ENCODE measurements at places on chromosomes 7 and 10.

DNA sequence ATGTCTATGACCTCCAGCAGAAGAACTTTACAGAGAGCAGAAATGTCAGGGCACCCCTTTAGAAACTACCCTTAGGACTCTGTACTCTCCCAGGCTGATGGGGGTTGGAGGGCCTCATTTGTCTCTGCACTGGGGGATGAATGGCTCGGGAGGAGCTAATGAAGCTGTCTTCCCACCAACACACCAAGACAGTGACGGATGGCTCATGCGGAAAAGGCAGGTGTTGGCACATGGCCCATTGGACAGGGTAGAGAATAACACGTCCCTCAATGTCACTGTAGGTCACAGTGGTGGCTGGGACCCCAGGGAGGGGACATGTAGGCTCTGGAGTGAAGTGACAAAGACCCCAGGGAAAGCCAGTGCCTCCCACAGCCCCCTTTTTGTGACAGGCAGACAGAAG, 64.0 kb upstream of the PCBD1 start:
- DNase-seq: no peak

GRCh38 chr10:125521721-125522680, 161.0 kb downstream of the TEX36 start:
- no peak for DNase-seq

DNA sequence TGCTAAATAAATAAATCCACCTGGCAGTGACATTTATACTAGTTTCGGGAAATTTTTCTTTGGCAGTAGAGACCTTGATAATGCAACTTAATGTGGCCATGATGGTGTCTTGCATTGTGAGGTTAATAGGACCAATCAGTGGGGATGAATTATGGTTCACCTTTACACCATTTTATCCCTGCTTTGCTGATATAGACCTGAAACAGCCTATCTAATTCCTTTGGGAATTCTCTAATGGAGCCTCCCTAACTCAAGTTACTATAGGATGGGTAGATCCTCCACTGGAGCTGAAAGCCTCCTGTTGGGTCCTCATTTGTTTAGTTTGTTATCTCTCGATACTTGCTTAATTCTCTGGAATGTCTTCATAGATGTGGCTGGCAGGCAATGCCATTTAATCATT, 276.7 kb downstream of the CNTNAP2 start:
- DNase-seq: no peak

GRCh38 chr10:66639371-66639770, 286.5 kb upstream of the LRRTM3 start:
- DNase-seq: no peak

GRCh38 chr7:83178796-83179195, 16.1 kb upstream of the PCLO start:
- no peak for DNase-seq

DNA sequence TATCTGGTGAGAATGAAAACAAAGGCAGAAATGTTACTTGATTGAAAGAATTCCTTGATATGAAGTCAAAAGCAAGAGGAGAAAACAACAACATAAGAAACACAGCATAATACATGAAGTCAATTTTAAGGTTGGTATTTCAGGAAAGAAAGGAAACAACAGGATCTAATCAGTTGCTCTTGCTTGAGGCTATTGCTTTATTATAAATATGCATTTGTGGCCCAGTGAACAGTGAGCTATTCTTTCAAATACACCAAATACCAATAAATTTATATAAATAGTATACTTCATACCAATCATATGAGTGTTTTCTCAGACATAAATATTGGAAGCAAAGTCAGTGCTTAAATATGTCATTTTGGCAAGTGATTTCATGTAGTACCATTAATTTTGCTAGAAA, 806.6 kb downstream of the NXPH1 start:
- DNase-seq: no peak

- DNase-seq: no peak
Measured at GRCh38 chr7:157097569-157097968, 41.2 kb upstream of the UBE3C start.

GRCh38 chr7:135993950-135994349, 16.8 kb upstream of the MTPN start:
- no peak for DNase-seq

- no peak for DNase-seq
Measured at GRCh38 chr10:130226012-130226411, 89.8 kb downstream of the GLRX3 start.

- DNase-seq: no peak
Measured at GRCh38 chr10:124158592-124158991, 65.2 kb upstream of the CHST15 start.

- DNase-seq: no peak
Measured at GRCh38 chr7:132553031-132553430, 23.2 kb downstream of the PLXNA4 start.

DNA sequence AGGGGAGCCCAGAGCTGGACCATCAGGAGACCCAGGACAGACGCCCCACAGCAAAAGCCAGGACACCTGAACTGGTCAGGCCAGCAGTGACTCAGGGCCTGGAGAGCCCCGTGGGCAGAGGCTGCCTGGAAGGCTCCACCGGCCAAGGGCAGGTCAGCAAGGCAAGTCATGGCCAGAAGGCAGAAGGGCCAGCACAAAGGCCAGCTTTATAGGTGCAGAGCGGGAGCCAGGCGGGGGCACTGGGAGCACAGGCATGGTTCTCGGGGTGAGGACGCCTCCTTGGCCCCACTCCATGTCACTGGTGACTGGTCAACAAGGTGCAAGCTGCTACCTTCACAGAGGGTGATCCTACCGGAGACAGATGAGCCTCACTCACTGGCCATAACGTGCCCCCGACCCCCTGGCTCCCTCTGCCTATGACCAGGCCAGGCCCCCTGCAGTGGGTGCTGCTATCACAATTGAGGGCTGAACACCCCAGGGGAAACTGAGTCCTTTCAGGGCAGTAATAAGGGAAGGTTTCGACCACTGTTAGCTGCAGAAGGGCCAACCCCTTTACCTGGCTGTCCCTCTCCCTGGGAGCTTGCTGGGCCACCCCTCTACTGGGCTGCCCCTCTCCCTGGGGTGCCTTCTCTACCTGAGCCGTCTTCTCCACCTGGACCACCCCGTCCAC, 317.4 kb downstream of the PTPRN2 start:
- DNase-seq: no peak

DNA sequence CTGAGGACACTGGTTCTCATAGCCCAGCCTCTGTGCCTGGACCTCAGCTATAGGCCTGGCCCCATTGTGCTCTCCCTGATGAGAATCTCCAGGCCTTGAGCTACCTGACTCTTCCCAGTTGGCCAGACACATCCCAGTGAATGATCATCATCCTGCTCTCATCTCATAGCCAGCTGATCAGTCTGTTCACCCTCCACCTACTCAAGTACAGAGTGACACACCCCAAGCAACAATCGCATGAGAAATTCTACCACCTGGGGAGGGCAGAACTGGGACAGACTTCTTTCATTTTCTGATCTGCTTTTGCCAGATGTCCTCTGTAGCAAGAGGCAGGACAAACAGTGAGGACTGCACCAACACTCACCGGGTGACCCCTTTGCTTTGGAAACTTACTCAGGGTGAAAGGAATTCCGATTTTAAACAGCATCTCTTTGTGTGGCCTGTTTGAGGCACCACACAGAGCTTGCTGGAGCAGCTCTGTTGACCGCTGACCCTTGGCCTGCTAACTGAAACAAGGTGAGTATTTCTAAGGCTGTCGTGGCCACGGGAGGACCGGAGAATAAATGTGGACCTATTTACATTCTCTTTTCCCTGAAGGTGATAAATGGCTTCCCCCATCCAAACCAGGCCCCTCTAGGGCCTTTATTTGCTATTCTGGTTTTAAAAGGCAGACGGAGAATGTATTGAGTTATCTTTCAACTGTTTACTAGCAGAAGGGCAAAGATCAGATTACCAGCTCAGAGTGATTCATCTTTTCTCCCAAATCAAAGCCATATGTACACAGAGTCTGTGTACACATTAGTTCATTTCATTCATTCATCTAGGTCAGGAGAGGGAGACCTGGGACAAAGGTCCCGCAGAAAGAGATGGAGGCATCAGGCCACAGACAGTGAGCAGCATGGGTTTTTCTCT, 181.4 kb upstream of the TNS3 start:
- peak; percentile 39 for DNase-seq

DNA sequence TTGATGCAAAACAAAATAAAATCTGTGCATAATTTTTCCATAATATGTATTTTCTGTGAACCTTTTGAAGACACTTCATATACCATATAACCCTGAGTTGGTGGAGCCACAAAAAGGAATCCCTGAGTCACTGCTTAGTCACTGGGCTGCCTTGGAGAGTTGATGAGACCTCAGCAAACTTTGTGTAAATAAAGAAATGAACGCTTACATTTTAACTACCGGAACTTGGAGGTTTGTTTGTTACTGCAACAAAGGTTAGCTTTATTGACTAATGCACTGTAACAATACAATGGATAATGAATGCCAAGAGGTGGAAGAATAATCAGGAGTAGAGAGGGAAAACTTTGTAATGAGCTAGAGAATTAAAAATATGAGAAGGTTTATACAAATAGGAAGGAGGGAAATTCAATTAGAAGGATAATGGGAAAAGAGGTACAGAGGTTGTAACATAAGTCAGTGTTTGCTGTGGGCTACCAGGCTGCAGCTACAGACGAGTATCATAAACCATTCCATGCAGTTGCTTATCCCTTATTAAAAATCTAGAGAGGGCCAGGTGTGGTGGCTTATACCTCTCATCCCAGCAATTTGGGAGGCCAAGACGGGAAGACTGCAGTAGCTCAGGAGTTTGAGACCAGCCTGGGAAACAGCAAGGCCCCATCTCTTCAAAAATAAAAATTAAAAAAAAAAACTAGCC, 1042.1 kb downstream of the TYW1 start:
- DNase-seq: no peak

DNA sequence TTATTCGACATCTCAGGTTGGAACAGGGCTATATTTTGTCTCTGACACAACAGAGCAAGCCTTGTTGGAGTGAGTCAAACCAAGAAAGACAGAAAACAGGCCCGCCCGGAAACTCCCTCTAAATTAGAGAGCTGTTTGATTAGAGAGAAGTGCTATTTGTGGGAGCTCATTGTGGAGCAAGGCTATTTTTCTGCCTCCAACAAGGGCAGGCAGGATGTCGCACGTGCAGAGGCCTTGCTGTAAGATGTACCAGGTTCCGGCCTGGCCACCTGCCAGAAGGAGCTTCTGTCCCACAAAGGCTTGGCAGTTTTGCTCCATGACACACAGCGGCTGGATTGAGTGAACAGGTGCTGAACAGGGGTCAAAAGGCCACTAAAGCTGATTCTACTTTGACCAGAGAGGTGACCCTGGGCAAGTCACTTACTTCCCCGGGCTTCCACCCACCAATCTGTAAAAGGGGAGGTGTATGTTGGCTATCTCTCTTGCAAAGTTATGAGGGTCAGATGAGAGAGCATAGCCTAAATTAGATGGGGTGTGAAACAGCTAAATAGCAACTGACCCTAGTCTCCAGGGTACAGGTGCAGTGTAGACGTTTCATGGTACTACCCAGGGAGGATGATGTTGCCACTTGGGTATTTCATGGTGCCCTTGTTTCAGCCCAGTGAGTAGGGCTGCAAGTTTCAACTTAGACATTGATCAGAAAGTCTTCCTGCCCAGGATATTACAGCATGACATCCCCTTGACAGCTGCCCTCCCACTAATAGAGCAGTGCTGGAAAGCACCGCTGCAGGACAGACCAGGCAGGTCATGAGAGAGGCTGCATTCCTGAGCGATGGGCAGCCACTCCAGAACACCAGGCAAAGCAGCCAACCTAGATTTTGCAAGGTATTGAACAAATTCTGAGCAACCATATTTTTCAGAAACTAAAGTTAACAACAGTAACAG, 62.0 kb downstream of the VSTM4 start:
- DNase-seq: no peak

GRCh38 chr7:20269726-20270125, 52.5 kb upstream of the MACC1 start:
- DNase-seq: no peak

DNA sequence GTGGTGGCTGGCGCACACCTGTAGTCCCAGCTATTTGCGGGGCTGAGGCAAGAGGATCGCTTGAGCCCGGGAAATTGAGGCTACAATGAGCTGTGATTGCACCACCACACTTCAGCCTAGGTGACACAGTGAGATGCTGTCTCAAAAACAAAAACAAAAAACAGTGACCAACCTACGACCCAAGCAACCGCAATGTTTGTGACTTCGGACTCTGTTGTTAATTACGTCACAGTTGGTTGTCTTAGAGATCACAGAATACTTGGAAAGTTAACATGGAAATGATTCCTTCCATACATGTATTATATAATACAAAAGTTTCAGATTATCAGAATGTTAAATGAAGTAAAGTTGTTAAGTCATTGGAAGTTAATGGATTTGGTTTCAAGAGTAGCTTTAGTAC, 106.2 kb downstream of the REEP3 start:
- no peak for DNase-seq

- DNase-seq: no peak
Measured at GRCh38 chr7:85457911-85458310, 271.1 kb upstream of the SEMA3D start.

- DNase-seq: no peak
Measured at GRCh38 chr10:61454541-61454940, 1.4 kb upstream of the TMEM26 start.

- no peak for DNase-seq
Measured at GRCh38 chr7:157739031-157739430, 402.2 kb downstream of the DNAJB6 start.

- no peak for DNase-seq
Measured at GRCh38 chr10:2882628-2883027, 184.7 kb upstream of the PFKP start.

DNA sequence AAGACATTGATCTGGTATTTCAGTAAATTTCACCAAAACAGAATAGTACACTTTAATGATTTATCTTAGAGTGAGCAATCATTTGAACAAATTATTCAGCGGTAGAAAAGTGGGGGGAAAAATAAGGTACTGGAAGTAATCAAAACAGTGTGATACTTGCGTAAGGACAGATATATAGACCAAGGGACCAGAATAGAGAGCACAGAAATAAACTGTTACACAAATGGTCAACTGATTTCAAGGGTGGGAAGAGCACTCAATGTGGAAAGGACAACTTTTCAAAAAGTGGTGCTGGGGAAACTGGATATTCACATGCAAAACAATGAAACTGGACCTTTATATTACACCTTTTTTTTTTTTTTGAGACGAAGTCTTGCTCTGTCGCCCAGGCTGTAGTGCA, 119.9 kb downstream of the NRBF2 start:
- DNase-seq: no peak

DNA sequence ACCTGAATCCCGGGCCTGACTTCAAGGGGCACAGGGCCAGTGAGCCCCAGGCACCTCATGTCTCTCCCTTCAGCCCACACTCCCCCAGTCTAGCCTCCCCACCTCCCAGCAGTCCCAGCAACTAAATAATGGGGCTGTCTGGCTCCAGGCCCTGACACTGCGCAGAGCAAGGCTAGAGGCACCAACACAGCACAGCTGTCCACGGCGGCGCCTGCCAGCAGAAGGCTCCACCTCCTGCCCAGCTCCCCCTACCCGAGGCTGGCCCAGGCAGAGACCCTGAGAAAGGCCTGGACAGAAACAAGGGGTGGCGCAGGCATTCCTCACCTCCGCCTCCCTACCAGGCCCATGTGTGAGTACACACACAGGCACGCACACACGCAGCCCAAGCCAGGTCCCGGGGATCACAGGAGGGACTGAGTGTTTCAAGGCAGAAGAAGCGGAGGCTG, 6.1 kb downstream of the KCNH2 start:
- DNase-seq: no peak

DNA sequence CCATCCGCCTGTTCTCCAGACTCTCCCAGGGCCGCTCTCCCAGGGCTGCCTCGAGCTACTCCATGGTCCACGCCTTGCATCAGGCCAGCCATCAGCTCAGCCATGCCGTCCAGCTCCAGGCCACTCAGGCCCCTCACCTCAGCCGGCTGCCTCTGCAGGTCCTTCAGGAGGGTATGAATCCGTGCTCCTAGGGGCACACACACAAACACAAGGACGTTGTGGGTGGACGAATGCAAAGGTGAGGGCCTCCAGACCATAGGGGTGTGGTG, 449.4 kb downstream of the PTPRN2 start:
- no peak for DNase-seq

All from progenitor cell of endocrine pancreas (in vitro differentiated cells).